Stimulated activated CD4-positive, alpha-beta T cell treated with anti-CD3 and anti-CD28 coated beads, Interleukin-1b, Interleukin-23, amount 100 ng/mL, for 1 hour (primary cell): ENCODE measurements at places on chromosomes 7 and 10.

GRCh38 chr10:52474265-52474664 is 160.2 kb downstream of the DKK1 start:
- no peak for DNase-seq

DNA sequence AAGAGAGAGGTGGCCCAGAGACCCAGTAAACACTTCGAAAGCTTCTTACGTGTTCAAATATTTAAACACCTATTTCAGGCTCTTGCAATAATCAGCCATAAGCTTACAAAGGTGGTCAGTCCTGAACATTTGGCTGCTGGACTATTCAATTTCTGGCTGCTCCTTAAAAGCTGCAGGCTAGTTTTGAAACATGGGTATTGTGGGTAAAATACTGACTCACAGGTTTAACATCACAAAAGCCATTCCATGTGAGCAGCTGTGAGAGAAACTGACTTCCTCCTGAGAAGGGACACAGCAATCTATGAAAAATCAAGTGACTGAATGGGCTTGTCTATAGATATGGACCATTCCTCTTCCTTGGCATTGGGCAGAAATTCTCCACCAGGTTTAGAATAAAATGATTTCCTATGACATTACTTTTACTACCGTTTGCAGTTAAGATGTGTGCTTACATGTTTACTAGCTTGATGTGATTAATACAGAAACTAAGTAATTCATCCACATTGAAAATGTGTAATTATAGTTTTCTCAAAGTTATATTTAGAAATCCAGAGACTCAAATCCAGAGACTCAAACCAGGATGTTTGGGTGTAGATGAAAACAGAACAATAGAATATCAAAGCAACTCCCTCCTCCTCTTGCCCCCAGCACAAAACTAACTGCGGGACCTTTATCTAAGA is 252.3 kb downstream of the GATA3 start:
- no peak for DNase-seq

DNA sequence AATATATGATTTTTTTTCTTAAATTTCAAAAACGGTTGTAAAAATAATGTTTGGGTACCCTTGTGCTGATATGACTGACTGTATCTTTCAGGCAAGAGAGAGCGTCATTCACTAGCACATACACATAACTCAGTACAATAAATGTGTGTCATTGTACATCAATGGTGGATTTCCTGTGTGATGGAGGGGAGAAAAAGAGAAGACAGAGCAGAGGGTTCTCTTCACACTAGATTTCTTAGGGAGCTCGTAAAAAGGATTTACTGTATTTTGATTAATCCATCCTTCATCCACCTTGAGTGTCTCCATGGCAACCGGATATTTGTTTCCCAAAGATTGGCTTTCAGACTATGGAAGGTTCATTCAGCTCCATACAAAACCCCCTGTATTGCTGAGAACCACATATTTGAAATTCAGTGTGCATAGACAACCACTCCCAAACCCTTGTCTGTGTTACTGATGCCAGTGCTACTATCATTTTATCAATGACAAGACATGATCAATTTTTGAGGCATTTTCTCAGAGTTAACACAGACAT is 150.6 kb downstream of the AKR1D1 start:
- DNase-seq = no peak

- no peak for DNase-seq
These were observed 58.8 kb downstream of the ABRAXAS2 start for GRCh38 chr10:124860426-124860825.

DNA sequence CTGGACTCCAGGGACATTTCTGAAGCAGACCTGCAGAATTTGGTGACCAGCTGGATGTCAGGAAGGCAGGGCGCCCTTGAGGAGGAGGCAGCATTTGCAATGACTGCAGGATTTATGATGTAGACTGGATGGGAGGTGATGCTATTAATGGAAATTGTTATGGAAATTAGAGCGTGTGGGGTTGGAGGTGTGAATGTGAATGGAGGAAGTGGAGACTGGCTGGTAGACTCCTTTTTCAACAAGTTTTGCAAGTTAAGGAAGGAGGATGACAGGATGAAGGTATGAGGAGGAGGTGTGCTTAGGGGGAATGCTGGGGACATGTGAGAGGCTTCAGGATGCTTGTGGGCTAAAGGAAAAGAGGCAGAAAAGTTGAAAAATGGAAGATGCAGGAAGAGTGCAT is 137.0 kb downstream of the TMEM178B start:
- no peak for DNase-seq

DNA sequence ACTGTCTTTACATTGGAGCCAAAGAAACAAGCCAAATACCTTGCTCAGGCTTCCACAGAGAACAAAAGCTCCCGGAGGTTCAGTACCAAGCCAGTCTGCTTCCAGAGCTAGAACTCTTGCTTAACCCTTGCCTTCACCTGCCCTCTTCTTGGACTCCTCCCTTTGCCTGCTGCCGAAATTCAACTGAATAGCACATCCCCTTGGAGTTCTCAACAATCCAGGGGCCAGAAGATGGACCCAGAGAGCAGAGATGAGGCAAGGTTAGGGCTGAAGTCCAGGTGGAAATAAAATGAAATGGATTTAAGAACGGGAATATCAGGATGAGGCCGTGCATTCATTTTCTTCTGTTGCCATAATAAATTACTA is 876 bp upstream of the PIK3AP1 start:
- no peak for DNase-seq

DNA sequence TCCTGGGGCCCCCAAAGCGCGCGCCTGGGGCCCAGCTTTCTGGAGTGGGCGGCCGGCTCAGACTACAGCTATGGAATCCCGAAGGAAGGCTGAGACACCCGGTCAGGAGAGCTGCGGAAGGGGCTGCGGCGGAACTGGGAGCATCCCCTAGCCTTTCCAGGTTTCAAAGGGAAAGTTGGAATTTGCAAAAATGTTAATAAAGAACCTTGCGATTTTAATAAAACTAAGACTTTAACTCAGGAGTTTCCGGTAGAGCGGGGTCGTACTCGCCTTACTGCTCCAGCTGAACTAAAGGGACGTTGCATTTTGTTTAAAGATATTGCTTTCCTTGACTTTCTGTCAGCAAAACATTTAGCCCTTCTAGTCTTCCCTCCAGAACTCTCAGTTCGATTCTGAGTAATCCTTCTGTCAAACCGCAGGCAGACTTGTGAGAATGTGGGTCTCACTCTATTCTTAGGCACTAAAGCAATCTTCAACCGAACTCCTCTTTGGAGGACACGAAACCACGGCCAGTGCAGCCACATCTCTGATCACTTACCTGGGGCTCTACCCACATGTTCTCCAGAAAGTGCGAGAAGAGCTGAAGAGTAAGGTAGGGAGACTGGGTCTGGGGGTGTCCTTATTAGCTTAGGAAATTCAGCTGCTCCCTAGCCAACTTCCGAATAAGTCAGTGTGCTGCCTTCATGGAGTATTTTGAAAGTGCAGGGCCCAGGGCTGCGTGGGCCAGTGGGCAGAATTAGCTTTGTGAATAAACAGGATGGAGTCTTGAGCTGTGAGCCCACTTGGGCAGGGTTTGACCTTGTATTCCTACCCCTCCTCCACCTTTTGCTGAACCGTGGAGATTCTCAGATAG is 1.9 kb downstream of the CYP26A1 start:
- DNase-seq = no peak

GRCh38 chr10:128156999-128157755 is 31.0 kb upstream of the MKI67 start:
- DNase-seq = no peak

GRCh38 chr7:150745086-150745485 is 7.9 kb downstream of the GIMAP5 start:
- DNase-seq = no peak

GRCh38 chr10:70694418-70695141 is 22.3 kb downstream of the ADAMTS14 start:
- DNase-seq = no peak

DNA sequence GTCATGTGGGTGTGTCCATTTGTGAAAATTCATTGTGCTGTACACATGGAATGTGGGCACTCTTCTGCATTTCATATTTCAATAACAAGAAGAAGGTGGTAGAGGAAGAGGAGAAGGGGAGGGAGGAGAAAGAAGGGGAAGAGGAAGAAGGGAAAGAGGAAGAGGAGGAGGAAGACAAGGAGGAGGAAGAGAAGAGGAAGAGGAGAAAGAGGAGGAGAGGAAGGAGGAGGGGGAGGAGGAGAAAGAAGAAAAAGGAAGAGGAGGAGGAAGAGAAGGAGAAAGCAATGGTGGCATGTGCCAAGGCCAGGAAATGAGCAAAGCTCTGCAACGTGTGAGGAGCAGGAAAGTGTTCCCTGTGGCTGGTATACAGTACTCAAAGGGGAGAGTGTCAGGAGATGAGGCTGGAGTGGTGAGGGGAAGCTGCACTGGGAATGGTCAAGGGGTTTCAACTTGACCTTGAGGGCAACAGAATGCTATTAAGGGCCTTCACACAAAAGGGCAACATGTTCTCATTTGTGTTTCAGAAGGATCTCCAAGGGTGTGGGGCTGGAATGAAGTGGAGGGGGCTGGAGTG is 40.5 kb downstream of the WNT2 start:
- no peak for DNase-seq

GRCh38 chr7:50367570-50367969 is 63.1 kb downstream of the IKZF1 start:
- no peak for DNase-seq

GRCh38 chr7:128879939-128880746 is 17.5 kb downstream of the ATP6V1F start:
- no peak for DNase-seq

- no peak for DNase-seq
These were observed 808 bp downstream of the C10orf71 start for GRCh38 chr10:49299816-49300139.

DNA sequence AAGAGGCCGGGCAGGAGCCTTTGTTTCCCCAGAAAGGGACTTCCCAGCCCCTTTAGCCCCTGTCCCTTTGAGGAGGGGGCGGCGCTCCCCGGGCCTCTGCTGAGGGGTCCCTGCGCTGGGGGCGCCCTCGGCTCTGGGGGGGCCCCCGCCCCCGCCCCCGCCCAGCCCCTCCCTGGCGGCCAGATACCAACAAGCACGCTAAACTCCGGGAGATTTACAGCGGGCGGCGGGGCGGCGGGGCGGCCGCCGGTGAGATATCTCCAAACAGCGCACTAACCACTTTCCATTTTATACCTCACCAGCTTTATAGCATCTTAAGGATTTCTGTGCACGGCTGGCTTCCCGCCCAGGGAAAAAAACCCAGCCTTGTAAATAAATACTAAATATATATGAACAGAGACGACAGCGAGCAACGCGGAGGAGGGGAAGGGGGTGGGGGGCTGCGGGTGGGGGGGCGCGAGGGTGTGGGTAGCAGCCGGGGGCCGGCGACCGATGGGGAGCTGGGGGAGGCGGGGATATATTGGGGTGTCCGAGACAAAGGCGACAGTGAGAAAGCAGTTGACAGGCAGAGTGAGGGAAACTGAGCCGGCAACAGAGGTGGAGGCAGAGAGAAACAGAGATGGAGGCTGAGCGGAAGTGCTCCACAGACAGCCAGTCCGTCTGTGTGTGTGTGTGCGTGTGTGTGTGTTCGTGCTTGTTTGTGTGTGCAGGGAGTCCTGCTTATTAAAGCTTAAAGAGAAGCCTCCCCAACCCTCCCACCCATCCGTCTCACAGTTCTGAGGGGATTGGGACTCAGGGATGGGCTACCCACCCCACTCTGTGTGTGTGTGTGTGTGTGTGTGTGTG is 85.8 kb downstream of the HIF1AN start:
- no peak for DNase-seq

- DNase-seq = no peak
These were observed 2.9 kb downstream of the CPXM2 start for GRCh38 chr10:123888751-123889150.

DNA sequence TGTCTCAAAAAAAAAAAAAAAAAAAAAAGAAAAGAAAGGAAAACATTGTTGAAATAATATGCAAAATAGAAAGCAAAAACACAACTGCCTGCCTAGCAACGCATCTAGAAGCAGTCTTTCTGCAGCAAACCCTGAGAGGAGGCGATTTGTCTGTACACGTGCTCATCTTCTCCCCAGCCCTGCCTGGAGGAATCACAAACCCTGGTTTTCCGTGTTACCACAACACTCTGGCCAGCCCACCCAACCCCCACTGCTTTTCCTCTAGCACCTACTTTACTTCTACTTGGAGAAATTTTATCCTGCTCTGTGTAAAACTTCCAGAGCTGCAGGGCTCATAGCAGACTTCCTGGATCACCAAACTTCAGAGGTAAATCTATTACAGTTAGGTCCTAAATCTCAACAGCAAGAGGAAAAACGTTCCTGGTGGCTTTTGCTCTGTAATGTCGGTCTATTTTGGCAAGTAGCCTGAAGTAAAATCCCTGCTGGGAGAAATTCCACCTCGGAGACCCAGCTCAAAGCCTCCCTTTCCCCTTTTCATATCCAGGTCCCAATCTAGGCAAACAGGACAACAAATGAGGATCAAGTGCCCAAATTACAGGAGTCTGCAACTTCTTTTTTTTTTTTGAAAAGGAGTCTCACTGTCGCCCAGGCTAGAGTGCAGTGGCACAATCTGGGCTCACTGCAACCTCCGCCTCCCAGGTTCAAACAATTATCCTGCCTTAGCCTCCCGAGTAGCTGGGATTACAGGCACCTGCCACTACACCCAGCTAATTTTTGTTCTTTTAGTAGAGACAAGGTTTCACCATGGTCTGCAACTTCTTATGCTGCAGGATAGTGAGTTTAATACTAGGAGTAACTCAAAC is 91.6 kb downstream of the DNMBP start:
- no peak for DNase-seq

- no peak for DNase-seq
These were observed 48.8 kb upstream of the CD36 start for GRCh38 chr7:80589631-80590030.

DNA sequence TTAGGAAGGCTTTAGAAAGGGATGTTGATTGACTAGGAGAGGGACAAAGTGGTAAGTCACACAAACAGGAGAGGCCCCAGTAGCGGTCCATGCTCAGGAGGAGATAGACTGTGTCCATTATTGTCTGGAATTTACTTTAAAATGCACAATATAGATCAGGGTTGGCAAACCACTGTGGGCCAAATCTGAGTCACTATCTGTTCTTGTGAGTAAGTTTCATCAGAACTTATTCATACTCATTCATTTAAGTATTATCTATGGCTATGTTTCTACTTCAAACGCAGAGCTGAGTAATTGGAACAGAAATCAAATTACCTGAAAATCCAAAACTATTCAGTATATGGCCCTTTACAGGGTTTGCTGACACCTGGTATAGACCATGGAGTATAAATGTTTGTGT is 166.5 kb downstream of the COL28A1 start:
- no peak for DNase-seq

DNA sequence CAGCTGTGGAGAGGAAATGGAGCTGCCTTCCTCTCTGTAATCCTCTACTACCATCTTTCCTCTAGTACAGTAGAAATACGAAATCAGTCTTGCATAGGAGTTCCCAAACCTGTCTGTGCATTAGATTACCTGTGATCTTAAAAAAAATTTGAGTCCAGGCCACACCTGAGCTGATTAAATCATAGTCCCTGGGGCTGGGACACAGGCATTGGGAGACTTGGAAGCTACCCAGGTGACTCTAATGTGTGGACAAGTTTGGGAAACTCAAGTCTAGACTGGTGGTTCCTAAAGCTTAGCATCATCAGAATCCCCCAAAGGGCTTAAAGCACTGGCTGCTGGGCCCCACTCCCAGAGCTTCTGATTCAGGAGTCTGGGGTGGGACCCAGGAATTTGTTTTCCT is 152.7 kb upstream of the GLI3 start:
- no peak for DNase-seq
